ENCODE measurements at places on chromosomes 13 and 19.
A peak's percentile ranks its signal among the peaks of the same experiment; 100 is the strongest.

DNA sequence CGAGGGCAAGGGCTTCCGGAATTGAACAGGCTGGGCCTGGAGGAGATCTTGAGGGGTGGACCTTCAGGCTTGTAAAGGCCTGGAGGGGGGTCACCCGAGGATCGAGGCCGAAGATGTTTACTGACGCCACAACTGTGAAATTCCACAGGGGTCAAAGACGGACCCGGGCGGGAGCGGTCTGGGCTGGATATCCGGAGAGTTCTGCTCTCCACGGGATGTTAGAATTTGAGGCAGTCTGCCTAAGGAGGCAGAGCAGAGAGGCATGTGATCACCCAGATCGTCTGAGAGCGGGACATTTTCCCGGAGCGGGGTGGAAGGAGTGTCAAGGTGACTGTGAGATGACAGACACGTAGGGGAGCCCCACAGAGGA, 13.2 kb downstream of the KLHL26 start:
- DNase-seq, result no peak

GRCh38 chr19:33052352-33052972, 12.2 kb downstream of the RHPN2 start:
- DNase-seq, result no peak

GRCh38 chr13:98797456-98797855, 45.0 kb upstream of the SLC15A1 start:
- DNase-seq, result no peak

DNA sequence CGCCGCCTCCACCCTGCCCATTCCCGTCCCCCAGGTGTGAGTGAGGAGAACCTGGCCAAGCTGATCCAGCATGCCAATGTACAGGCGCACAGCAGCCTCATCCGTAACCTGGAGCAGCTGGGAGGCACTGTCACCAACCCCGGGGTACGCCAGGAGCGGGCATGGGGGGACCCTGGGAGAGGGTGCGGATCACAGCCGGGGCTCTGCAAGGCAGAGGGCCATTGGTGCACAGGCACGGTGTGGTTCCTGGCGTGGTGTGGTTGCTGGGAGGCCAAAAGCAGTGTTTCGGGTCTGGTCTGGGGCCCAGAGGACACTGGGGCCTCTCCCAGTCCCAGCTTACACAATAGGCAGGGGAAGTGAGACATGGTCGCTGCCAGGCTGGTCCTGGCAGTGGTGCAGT, 8.3 kb downstream of the STXBP2 start:
- no peak for DNase-seq

DNA sequence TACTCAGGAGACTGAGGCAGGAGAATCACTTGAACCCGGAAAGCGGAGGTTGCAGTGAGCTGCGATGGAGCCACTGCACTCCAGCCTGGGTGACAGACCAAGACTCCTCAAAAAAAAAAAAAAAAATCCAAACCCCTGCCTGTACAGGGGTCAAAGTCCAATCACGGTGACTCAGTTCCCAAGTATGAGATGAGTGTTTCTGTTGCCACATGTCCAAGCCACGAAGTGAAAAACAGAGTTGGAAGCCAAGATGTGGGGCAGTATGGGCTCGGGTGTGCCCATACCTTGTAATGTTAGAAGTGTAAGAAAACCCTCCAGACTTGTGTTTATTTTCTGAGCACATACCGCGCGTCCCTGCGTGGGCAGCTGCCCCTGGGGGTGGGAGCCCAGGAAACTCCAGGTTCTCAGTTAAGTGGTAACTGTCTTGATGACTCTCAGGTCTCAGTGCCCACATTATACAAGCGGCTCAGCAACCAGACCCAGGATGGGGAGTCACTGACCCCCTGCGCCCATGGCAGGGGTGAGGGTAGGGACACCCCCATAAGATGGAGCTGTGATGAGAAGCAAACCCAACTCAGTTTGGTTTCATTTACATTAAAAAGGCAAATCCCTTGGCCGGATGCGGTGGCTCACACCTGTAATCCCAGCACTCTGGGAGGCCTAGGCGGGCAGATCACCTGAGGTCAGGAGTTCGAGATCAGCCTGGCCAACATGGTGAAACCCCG, 1.2 kb upstream of the GPX4 start:
- peak; percentile 56 for DNase-seq

GRCh38 chr13:39148513-39148961, 110.3 kb downstream of the NHLRC3 start:
- no peak for DNase-seq

All from CD4-positive, alpha-beta T cell treated with Interleukin-2 at 100 ng/mL for 4 hours (primary cell).